ENCODE measurements at places on chromosomes 2 and 18.

GRCh38 chr2:29821591-29821990, 99.8 kb downstream of the ALK start:
- DNase-seq, result no peak

- no peak for DNase-seq
Observed at GRCh38 chr2:95027369-95027720, 1.8 kb downstream of the MAL start.

DNA sequence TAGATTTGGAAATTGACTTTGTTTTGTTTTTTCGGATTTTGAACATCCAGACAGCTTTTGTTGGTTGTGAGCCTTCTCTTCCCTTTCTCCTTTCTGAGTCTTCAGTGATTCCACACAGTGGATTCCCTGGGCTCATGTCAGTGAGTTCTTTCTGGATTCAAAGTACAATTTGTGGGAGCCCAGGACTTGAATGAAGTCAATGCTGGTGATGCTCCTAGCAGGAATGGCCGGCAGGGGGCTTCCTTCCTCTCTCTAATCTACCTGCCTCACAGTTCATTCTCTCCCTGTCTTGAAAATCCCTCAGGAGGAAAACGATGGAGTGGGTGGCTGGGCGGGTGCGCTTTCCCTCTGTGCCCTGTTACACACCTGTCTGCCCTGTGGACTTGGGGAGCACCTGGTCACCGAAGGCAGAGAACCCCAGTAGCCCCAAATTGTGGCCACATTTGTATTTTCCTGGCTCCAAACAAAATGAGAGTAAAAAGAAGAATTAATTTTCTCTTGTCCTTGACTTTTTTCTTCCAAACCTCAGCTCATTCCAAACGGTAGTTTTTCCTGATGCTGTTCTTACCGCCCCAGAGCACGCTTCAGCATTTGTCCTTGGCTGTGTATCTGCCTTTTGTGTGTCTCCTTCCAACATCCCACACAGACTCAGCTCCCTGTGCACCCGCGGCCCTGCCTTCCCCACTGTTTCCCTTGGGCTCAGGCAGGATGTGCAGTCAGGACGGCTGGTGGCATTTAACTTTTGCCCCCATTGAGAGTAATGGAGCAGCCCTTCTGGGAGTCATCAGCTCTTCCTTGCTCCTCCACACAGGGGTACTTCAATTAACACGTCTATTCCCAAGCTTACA, 86.6 kb downstream of the MARCO start:
- DNase-seq, result no peak

DNA sequence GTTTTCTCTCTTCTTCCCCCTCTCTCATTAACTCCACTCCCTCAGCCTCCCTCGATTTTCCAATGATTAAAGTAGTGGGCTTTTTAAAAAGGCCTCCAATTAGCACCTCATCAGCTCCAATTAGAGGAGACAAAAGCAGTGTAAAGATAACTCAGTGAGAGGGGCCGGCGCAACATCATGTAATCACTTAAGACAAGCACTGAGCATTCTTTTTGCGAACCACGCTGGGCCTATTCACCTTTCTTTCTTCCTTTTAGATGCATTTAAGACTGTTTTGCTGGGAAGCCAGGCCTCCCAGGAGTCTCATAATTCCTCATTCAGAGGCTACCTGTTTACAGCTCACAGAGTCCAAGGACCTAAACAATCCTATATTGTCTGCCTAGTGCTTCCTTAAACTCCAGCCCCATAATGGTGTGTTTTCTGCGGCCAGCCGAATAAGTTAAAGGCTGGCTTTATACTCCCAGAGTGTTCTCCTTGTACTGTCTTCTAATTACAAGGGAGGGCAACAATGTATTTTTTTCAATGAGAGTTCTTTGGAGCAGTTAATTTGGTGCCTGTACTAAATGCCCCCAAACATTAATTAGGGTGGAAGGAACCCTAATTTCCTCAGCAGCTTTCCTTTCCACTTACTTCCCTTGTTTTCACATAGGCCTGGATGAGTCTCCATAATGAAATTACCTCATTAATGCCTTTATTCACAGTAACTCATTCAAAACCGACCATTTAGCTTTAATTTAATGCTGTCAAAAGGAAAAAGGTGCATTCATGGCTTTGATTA, 28.0 kb upstream of the LMAN1 start:
- DNase-seq, result no peak

GRCh38 chr2:18005411-18005810, 126.9 kb downstream of the KCNS3 start:
- no peak for DNase-seq
